Kidney epithelial cell (primary cell): ENCODE measurements at places on chromosomes 11 and 22. TPM values are rescaled to one million over a fixed set of nuclear protein-coding genes. Genes with fewer than 3 reads are reported as not detected.

The PRRG4 gene
- total RNA-seq: 3.0 and 3.7 TPM in 2 replicates

The SHANK2 gene
- total RNA-seq: 12.5 and 16.0 TPM in 2 replicates

The P2RX6 gene
- 0.27 TPM in 1 of 2 replicates, not detected in the other for total RNA-seq

The CCT8L2 gene
- not detected in 2 replicates for total RNA-seq

The FBLN1 gene
- total RNA-seq: 29.0 and 32.8 TPM in 2 replicates

The BRMS1 gene
- 84.9 and 86.5 TPM in 2 replicates for total RNA-seq

The RIC3 gene
- total RNA-seq: 10.2 and 19.5 TPM in 2 replicates

The TENM4 gene
- 35.3 and 49.4 TPM in 2 replicates for total RNA-seq

The UBQLN3 gene
- not detected in 2 replicates for total RNA-seq

The SAMM50 gene
- 36.6 and 41.4 TPM in 2 replicates for total RNA-seq

The DEFB131B gene
- not detected in 2 replicates for total RNA-seq

The OR52E8 gene
- total RNA-seq: not detected in 2 replicates

The HEPHL1 gene
- total RNA-seq: not detected in 2 replicates

The MPEG1 gene
- 0.27 TPM in 1 of 2 replicates, not detected in the other for total RNA-seq

The KRTAP5-6 gene
- not detected in 2 replicates for total RNA-seq
